ENCODE measurements at places on chromosomes 11 and 22.

GRCh38 chr22:20741634-20742581, 32.0 kb upstream of the SERPIND1 start:
- DNase-seq, result peak; percentile 30
- H3K27me3 ChIP-seq, result no peaks in the 10 kb centered on the region
- no peak overlapping the region for H3K4me3 ChIP-seq
- no peak overlapping the region for H3K27ac ChIP-seq

DNA sequence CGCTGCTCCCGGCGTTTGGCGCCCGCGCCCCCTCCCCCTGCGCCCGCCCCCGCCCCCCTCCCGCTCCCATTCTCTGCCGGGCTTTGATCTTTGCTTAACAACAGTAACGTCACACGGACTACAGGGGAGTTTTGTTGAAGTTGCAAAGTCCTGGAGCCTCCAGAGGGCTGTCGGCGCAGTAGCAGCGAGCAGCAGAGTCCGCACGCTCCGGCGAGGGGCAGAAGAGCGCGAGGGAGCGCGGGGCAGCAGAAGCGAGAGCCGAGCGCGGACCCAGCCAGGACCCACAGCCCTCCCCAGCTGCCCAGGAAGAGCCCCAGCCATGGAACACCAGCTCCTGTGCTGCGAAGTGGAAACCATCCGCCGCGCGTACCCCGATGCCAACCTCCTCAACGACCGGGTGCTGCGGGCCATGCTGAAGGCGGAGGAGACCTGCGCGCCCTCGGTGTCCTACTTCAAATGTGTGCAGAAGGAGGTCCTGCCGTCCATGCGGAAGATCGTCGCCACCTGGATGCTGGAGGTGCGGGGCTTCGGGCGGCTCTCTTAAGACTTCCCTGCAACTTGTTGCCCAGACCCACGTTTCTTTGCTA, at the start of gene CCND1:
TSS of gene CCND1 (plus strand) at position 162 of the 587 bp plus-strand sequence. CDS start at position 320, 158 bp downstream.
- no peaks in the 10 kb centered on the region for H3K36me3 ChIP-seq
- no peak within 1 kb of the TSS for H3K4me3 ChIP-seq
- H3K27me3 ChIP-seq, result no peaks in the 10 kb centered on the region
- no peaks in the 10 kb centered on the region for H3K4me1 ChIP-seq

DNA sequence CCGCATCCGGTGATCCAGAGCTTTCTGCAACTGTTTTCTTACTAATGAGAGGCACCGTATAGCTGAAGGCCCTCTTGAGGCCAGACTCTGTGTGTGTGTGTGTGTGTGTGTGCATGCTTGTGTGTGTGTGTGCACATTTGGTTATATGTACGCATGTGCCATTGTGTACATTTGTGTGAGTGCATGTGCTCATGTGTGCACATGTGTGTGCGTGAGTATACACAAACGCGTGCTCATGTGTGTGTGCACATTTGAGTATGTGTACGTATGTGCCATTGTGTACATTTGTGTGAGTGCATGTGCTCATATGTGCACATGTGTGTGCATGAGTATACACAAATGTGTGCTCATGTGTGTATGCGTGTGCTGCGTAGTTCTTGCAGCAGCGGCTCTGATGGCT, 12.3 kb upstream of the FGF19 start:
- no peak overlapping the region for H3K4me3 ChIP-seq
- no peaks in the 10 kb centered on the region for H3K4me1 ChIP-seq
- no peaks in the 10 kb centered on the region for H3K36me3 ChIP-seq
- H3K27ac ChIP-seq, result no peak overlapping the region

- H3K36me3 ChIP-seq, result no peaks in the 10 kb centered on the region
- no peak for DNase-seq
- H3K27me3 ChIP-seq, result peaks cover 47% of the 10 kb centered on the region
- H3K27ac ChIP-seq, result no peak overlapping the region
- peak overlapping the region; percentile 45 for H3K4me3 ChIP-seq
Measured at GRCh38 chr11:57647960-57648800, 1.5 kb downstream of the YPEL4 start.

DNA sequence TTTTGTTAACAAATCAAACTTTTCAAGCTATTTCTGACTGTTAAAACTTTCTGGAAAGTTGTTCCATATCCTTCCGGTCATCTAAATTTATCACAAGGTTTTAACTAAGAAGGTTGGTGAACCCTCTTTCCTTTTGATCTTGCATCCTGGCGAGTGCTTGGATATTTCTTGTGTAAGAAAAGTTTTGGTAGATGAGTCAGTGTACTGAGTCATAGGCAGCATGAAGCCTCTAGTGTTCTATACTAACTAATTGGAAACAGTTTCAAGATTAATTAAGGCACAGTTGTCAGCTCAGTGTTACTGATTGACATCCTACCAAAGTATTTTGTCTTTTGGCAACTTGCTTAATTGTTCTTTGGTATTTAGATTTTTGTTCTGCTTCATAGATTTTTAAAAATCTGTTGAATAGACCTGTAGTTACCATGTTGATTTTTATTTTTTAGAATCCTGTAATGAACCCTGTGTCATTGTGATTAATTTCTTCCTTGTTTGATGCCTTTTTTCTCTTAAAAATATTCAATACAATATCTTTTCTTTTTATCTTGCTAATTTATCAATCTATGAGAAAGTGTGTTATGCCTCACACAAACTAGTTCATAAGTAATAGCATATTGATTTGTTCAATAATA, 38.0 kb downstream of the METTL15 start:
- no peak overlapping the region for H3K4me3 ChIP-seq
- no peak for DNase-seq
- peaks cover 4% of the 10 kb centered on the region for H3K36me3 ChIP-seq
- no peak overlapping the region for H3K27ac ChIP-seq
- no peaks in the 10 kb centered on the region for H3K27me3 ChIP-seq
- no peaks in the 10 kb centered on the region for H3K4me1 ChIP-seq

GRCh38 chr11:16792426-16792825, 54.0 kb downstream of the C11orf58 start:
- H3K36me3 ChIP-seq, result no peaks in the 10 kb centered on the region
- H3K27me3 ChIP-seq, result no peaks in the 10 kb centered on the region
- no peak overlapping the region for H3K27ac ChIP-seq
- DNase-seq, result peak; percentile 39
- peaks cover 6% of the 10 kb centered on the region for H3K4me1 ChIP-seq
- H3K4me3 ChIP-seq, result no peak overlapping the region

DNA sequence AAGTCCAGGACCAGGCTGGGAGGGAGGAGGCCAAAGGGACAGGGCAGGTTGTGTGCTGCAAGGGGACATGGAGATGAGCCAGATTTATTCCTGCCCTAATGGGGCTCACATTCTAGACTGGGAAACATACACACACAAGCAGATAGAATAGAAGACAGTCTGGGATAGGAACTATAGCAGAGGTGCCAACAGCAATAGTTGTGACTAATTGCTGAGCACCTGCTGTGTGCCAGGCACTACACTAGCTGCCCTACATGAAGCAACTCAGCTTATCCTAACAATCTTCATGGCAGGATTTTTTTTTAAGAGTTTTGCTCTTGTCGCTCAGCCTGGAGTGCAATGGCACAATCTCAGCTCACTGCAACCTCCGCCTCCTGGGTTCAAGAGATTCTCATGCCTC, 11.4 kb downstream of the MOGAT2 start:
- H3K27me3 ChIP-seq, result peaks cover 10% of the 10 kb centered on the region
- no peak overlapping the region for H3K27ac ChIP-seq
- H3K4me1 ChIP-seq, result no peaks in the 10 kb centered on the region
- no peaks in the 10 kb centered on the region for H3K36me3 ChIP-seq
- no peak overlapping the region for H3K4me3 ChIP-seq
- DNase-seq, result no peak

- H3K4me1 ChIP-seq, result no peaks in the 10 kb centered on the region
- H3K27ac ChIP-seq, result no peak overlapping the region
- no peak for DNase-seq
- no peaks in the 10 kb centered on the region for H3K36me3 ChIP-seq
Measured at GRCh38 chr22:36828815-36829214, 12.0 kb upstream of the PVALB start.

- no peaks in the 10 kb centered on the region for H3K27me3 ChIP-seq
- peak overlapping the region; percentile 89 for H3K27ac ChIP-seq
- peak overlapping the region; percentile 69 for H3K4me3 ChIP-seq
- H3K4me1 ChIP-seq, result peaks cover 47% of the 10 kb centered on the region
Measured at GRCh38 chr11:47553406-47553743, 443 bp upstream of the CELF1 start.

DNA sequence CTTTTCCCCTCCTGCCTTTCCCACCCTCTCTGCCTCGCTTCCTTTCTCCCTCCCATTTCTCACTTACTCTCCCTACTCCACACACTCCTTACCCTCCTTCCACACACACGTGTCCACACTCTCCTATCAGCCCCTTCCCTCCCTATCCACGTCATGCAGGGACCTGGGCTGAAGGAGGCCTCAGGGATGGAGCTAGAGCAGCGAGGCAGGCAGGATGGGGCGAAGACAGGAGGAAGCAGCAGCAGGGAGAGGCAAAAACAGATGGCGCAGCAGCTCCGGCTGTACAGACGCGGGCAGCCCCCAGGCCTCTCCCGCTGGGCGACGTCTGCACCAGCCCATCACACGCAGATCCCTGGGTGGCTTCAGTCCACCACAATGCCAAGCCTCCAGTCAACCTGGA, 97.9 kb downstream of the SPATA19 start:
- no peaks in the 10 kb centered on the region for H3K4me1 ChIP-seq
- no peaks in the 10 kb centered on the region for H3K36me3 ChIP-seq
- H3K4me3 ChIP-seq, result no peak overlapping the region
- peaks cover 37% of the 10 kb centered on the region for H3K27me3 ChIP-seq
- no peak for DNase-seq
- H3K27ac ChIP-seq, result no peak overlapping the region

All from DND-41 (cell line).